Activated B cell treated with CpG ODN at 0.5 μM for 24 hours (primary cell): ENCODE measurements at places on chromosomes 11 and 22.

DNA sequence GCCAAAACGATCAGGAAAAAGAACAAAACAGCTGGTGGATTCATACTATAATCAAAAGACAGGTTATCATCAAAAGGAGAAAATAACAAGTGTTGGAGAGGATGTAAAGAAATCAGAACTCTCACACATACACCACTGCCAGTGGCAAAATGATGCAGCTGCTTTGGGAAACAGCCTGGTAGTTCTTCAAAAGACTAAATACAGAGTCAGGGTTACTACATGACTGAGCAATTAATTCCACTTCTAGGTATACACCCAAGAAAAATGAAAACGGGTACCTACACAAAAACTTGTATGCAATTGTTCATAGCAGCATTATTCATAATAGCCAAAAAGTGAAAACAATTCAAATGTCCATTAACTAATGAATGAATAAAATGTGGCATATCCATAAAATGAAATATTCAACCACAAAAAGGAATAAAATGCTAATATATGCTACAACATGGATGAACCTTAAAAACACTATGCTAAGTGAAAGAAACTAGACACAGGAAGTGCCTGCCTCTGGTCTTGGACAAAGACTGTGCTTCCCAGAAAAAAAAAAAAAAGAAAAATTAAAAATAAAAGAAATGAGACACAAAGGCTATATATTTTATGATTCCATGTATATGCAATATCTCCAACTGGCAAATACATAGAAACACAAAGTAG, 8.3 kb downstream of the UEVLD start:
- DNase-seq = no peak

GRCh38 chr11:122186439-122187080, 70.5 kb upstream of the BLID start:
- DNase-seq = no peak

- DNase-seq = no peak
Measured at GRCh38 chr11:90849312-90849711, 626.5 kb upstream of the CHORDC1 start.

GRCh38 chr22:17700778-17701177, 62.2 kb downstream of the BCL2L13 start:
- DNase-seq = no peak

GRCh38 chr11:48103621-48104567, 112.7 kb upstream of the OR4B1 start:
- DNase-seq = no peak

GRCh38 chr22:35205961-35206360, 51.3 kb upstream of the HMGXB4 start:
- DNase-seq = no peak

- DNase-seq = no peak
Measured at GRCh38 chr11:61076506-61077304, 25.6 kb upstream of the CD5 start.

DNA sequence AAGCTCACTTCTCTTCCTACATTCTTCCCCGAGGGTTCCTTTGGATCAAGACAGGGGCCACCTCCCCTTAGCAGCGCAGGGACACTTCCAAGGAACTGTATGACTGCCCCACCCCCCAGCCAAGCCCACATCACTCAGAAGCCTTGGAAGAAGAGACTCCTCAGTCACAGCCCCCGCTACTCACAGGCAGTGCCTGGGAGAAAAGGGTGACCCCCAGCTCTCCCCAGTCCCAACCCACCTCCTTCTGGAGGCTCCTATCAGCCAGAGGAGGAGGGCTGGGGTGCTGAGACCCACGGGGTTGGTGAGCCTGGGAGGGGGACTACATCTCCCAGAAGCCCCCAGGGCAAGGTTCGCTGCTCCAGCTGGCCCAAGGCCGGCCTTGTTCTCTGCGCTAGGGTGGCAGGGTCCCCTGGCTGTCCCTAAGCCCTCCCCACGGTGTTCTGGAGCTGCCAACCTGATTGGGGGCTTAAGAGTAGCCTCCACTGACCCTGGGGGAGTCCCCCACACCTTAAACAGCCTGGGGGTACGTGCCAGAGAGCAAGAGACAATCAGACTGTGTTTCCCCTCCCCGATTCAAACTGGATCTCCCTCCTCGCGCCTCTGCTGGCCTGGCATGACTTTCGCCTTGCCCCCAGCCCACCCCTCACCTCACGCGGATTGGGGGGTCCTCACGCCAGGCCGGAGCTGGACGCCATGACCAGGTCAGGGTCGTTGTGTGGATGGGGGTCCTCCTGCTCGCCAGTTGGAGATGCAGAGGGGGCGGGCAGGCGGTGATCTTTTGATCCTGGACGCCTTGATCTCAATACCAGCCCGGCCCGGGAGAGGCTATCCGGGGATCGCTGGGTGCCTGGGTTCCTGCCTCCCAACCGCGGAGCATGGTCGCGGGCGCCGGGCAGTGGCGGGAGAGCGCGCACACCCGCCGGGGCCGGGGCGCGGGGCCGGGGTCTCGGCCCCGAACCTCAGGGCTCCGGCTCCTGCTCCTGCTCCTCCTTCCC, 838 bp downstream of the BCL9L start:
- peak; percentile 44 for DNase-seq

DNA sequence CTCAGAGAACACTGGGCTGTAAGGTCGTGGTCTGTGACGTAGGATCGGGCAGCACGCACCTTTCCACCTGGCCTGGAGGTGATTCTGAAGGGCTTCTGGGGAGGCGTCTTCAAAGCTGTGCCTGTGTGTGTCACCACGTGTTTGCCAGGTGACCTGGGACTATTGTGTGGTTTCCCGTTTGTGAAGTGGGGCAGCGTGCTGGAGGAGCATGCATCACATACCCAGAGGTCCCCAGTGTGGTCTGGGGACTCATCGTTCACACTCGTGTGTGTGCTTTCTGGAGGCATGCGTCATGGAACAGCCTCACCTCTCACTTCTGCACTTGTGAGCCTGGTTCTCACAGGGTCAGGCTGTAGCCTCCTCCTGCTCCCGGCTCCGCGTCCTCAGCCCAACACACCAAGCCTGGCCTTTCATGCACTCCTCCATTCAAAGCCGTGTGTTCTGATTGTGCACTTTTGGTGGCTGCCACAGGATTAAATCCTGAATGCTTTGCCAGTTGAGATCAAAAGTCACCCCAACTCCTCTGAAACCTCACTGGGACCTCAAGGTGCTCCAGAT, 106.3 kb downstream of the KCNQ1OT1 start:
- peak; percentile 12 for DNase-seq

DNA sequence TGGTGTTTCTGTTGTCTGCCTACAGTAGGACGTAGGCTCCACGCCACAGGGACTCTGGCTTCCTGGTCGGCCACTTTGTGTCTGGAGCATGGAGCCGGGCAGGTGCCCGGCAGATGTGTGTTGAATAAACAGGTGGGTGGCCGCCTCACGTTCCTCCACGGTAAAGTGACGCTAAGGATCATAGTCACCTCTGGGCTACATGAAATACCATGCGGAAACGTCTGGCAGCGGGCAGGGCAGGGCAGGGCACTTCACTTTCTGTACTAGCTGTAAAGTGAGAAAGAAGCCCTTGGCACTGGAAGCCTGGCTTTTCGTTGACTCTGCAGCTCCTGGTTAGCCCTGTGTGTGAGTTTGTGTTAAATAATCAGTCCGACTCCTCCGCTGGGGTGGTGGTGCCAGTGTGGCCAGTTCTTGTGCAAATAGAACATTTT, 52.4 kb downstream of the MCM5 start:
- DNase-seq = no peak

DNA sequence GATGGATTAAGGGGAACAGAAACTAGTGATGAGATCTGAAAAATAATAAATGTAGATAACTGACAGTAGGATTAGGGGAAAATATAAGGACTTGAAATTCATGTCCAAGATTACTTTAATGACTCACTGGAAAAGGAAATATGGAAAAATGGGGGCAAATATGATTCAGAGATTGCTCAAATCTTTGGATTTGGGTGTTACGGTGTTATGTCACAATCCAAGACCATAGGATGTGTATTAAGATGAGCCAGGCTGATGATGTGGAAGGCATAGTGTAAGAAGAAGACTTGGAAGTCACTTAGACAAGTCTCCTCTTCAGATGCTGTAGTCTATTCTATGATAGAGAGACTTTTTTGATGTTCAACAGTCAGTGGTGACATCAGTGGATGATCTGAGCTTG, 323.7 kb downstream of the LUZP2 start:
- DNase-seq = no peak

DNA sequence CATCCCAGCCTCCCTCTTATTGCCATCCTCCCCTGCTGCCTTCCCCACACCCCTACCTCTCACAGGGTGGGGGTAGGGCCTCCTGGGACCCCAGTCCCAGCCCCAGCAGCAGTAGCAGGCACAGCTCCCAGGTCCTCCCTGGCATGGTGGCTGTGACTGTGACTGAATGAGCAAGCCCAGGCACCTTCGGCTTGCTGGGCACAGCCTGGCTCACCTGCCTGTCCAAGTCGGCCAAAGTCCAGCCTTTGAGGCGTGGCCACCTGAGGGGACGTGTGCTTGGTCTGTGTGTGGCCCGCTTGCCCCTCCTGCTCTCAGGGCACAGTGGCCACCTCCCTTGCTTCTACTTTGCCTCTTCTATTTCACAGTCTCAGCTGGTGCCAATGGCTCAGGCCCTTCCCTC, at the start of gene TREH:
Gene TREH, minus strand, starts transcription at position 168 of the 400 bp plus-strand sequence. Its CDS starts 23 bp downstream, at position 145.
- no peak for DNase-seq

DNA sequence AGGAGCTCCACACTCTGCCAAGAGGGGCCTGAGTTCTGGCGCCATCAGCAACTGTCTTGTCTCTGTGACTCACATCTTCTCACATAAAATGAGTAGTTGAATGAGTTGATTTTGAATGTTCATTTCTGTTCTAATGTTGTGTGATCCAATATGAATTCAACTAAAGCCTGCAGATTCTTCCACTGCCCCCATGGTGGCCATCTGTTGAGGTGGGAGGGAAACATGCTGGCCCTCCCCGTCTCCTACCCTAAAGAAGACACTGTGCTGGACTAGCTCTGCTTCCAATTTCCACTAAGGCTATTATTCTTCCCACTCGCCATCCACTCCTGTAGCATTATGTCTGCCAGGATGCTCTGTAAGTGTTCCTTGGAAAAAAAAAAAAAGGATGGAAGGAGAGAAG, 555.6 kb upstream of the LARGE1 start:
- no peak for DNase-seq

DNA sequence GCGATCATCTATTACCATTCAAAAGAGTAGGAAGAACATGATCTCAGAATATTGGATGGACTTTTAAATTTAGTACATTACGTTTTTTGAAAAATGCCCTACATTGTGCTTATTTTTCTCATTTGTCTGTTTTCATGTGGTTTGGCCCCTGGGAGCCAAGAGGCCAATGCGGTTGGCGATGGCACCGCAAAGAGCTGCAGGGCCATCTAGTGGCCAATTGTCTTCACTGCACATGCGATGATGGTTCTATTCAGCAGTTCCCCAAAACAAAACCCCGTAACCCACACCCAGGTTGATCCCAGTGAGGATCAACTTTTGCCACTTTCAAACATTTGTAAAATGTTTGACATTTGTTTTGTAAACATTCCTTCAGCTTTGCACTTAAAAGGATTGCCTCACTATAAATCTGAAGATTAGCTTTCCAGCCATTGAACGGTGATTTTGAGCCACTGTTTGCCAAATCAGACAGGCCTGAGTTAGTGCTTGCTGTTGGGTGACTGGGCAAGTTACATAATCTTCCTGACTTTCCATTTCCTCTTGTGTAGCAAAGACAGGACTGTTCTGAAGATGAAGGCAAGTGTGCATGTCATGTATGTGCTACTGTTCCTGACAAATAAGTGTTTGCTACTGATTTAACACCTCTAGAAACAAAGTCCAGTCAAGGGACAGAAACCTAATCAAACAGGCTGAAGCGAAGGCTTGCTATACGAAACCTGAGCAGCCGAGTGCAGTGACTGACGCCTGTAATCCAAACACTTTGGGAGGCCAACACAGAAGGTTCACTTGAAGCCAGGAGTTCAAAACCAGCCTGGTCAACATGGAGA, 29.2 kb upstream of the XBP1 start:
- DNase-seq = peak; percentile 51

- DNase-seq = no peak
Measured at GRCh38 chr11:56849250-56849649, 100.8 kb upstream of the OR9G4 start.

DNA sequence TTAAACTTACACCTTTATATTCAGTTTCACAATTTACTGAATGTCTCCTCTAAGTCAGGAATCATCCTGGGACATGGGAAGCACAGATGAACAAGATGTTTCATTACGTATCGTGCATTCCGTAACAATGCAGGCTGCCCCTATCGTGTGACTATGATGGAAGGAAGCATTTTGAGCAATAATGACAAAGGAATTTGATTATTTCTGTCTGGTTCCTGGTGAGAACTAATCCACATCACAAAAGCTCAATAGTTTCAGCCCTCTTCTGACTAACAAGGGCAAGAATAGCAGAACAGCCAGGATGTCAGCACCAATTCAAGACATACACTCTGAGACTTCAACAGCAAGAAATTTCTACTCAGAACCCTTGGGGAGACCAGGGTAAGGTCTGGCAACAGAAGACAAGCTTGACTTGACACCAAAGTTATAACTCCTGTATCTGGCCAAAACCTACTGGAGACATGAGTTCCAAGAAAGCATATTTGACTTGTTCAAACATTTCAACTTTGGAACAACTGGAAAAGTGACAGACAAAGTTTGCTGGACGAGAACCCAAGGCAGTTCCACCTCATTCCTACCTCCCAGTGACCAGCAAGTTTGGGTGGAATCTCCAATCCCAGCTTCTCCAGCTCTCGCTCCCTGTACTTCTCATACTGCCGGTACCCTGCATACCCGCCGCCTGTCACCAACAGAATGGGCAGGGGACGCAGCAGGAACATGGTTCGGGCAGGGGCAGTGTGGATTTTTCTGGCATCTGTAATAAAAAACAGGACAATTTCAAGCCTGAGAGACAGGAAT, 14.3 kb downstream of the PISD start:
- DNase-seq = no peak

GRCh38 chr11:5690216-5690615, 626 bp downstream of the TRIM22 start:
- no peak for DNase-seq

GRCh38 chr11:19790831-19791552, 78.4 kb downstream of the NAV2 start:
- DNase-seq = no peak

GRCh38 chr11:116730241-116730561, 42.6 kb downstream of the BUD13 start:
- DNase-seq = no peak

DNA sequence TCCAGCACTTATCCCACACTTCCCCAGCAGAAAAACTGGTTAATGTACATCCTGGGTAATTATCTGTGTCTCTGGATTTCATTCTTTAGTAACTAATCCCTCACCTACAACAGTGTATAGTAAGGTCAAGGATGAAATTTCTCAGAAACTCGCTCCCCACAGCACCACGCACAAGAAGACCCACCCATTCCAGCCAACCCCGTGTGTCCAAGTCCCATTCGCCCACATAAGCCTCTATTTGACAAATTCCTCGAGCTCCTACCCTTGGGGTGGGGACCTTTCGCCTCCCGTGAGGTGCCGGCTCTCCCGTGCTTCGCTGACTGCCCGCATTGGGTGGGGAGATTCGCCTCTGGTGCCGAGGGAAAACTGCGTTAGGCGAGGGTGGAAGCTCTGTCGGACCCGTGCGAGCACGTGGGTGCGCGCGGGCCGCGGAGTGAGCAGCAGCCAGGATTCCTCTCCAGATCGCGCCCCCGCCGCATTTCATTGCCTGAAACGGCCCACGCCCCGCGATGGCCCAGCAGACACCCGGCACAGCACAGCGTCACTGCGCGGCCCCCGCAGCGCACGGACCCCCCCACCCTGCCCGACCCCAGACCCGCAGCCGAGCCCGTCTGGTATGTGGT, 866 bp downstream of the EXPH5 start:
- DNase-seq = peak; percentile 28

- DNase-seq = no peak
Measured at GRCh38 chr22:25509374-25509791, 55.1 kb upstream of the GRK3 start.
